ENCODE measurements at places on chromosomes 7 and 10. TPM values are rescaled to one million over a fixed set of nuclear protein-coding genes. Genes with fewer than 3 reads are reported as not detected.

Gene DNAH11
- total RNA-seq: 0.31 TPM

DNA sequence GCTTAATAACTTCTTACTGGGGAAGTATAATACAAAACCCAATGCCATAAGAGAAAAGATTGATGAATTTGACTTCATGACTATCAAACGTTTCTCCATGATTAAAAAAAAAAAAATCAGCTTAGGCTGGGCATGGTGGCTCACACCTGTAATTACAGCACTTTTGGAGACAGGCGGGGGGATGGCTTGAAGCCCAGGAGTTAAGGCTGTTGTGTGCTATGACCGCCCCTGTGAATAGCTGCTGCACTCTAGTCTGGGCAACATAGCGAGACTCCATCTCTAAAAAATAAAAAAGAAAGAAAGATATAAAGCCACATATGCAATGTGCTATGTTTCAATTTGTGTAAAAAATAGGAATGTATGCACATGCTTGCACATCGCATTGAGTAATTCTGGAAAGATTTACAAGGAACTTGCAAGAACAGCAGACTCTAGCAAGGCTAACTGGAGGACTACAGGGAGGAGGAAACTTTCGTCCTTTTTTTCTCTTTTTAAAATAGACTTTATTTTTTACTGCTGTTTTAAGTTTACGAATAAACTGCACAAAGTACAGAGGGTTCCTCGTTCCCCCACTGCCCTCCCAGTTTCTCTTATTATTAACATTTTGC is 10.3 kb upstream of the RARRES2 start:
- H3K27me3 ChIP-seq: no peaks in the 10 kb centered on the region
- no peak for DNase-seq
- H3K4me1 ChIP-seq: peaks cover 11% of the 10 kb centered on the region
- no peak overlapping the region for H3K27ac ChIP-seq
- H3K36me3 ChIP-seq: no peaks in the 10 kb centered on the region
- no peak overlapping the region for H3K4me3 ChIP-seq

Gene AKR1D1
- not detected for total RNA-seq

DNA sequence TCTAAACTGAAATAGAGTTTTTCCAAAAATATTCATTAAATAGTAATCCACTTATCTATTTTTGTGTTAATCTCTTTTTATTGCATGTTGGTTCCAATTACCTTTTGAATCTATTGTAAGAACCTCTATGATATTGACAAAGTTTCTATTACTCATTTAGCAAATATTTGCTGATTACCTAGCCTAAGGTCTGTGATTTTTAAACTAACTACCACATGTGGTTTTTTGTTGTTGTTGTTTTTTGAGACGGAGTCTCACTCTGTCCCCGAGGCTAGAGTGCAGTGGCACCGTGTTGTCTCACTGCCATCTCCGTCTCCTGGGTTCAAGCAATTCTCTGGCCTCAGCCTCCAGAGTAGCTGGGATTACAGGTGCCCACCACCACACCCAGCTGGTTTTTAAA is 2.0 kb upstream of the ASB13 start:
- no peak overlapping the region for H3K27ac ChIP-seq
- H3K36me3 ChIP-seq: no peaks in the 10 kb centered on the region
- H3K4me3 ChIP-seq: no peak overlapping the region
- H3K4me1 ChIP-seq: peaks cover 18% of the 10 kb centered on the region
- no peaks in the 10 kb centered on the region for H3K27me3 ChIP-seq

Gene C10orf67
- total RNA-seq: 0.31 TPM

DNA sequence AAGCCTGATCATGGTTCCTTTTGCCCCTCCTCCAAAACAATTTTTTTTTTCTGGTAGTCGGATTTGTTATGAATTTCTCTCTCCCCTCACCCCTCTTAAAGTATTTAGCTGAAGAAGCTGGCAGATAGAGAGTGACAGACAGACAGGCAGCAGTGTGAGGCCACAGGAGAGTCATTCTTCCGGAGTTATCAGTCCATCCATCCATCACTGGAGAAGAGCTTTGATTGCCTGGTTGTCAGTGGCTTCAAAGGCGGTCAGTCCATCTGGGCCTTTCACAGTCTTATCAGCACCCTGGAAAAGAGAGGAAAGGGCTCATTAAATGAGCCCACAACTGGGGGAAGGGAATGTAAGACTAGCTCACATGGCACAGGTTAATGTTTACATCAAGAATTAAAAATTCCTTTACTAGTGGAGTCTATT is 47.4 kb downstream of the MTPN start:
- H3K27me3 ChIP-seq: no peaks in the 10 kb centered on the region
- H3K4me3 ChIP-seq: no peak overlapping the region
- H3K27ac ChIP-seq: no peak overlapping the region
- H3K36me3 ChIP-seq: peaks cover 19% of the 10 kb centered on the region

Gene DNAJB6
- 90.7 TPM for total RNA-seq

GRCh38 chr7:149868623-149869290 is 5.0 kb upstream of the ATP6V0E2 start:
- DNase-seq: no peak
- H3K4me1 ChIP-seq: peaks cover 88% of the 10 kb centered on the region
- H3K27me3 ChIP-seq: no peaks in the 10 kb centered on the region
- peaks cover 13% of the 10 kb centered on the region for H3K36me3 ChIP-seq

GRCh38 chr10:3265088-3265487 is 92.5 kb upstream of the PITRM1 start:
- H3K4me1 ChIP-seq: peaks cover 2% of the 10 kb centered on the region
- no peaks in the 10 kb centered on the region for H3K36me3 ChIP-seq
- DNase-seq: no peak
- peaks cover 16% of the 10 kb centered on the region for H3K27me3 ChIP-seq

Gene AFAP1L2
- total RNA-seq: 1.2 TPM

Gene CCDC6
- 49.1 TPM for total RNA-seq

Gene TRIP6
- total RNA-seq: 25.9 TPM

DNA sequence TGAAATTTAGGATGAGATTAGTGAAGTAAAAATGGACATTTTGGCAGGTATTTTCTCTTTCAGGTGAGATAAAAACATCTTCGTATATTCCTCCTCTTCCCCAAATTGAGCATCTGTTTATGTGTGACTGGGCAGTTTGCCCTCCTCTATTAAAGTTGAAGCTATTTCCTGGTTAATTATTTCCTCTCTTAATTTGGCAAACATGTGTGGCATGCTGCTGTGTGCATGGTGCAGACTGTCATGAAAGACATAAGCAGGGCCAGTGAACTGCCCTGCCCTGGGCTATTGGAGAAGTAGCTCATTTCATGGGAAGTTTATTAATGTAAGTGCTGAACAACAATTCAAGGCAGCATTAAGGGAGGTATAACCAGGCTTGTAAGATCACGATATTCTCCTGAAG is 52.6 kb downstream of the EVX1 start:
- peaks cover 6% of the 10 kb centered on the region for H3K27me3 ChIP-seq
- DNase-seq: no peak
- no peaks in the 10 kb centered on the region for H3K4me1 ChIP-seq
- H3K4me3 ChIP-seq: no peak overlapping the region

DNA sequence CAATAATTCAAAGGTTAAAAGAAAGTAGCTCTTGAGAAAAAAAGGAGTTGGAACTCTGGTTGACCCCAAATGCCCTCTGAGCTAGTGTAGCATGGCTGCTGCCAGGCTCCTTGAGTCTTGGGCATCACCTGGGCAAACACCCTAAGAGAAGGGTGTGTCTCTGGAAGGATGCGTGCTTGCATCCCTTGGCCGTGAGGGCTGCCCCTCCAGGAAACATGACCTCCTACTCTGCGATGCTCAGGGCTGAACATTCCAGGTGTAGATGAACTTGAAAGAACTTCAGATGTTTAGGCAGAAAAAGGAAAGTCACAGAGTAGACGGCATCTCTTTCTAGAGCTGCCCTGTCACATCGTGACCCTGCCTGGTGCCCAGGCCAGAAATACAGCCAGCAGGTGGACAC is 189.4 kb upstream of the TCERG1L start:
- no peak overlapping the region for H3K27ac ChIP-seq
- no peaks in the 10 kb centered on the region for H3K4me1 ChIP-seq
- H3K4me3 ChIP-seq: no peak overlapping the region
- DNase-seq: no peak
- H3K36me3 ChIP-seq: peaks cover 2% of the 10 kb centered on the region

Gene SPAM1
- total RNA-seq: not detected

DNA sequence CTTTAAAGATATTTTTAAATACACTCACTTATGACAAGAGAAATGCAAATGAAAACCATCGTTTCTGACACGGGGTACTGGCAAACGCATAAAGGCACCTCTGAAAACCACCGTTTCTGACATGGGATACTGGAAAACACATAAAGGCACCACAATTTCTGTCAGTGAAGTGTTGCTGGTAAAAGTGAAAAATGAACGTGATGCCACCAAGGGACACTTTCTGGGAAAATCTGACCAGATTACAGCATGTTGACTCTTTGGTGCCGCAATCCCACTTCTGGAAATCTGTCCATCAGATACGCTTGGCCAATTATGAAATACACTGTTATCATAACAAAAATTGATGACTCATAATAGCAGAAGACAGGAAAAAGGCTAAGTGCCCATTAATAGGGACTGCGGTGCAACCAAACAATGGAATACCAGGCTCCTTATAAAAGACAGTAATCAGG is 131.7 kb downstream of the ZMYND11 start:
- no peaks in the 10 kb centered on the region for H3K36me3 ChIP-seq
- peaks cover 1% of the 10 kb centered on the region for H3K4me1 ChIP-seq
- no peaks in the 10 kb centered on the region for H3K27me3 ChIP-seq
- DNase-seq: no peak

Gene EVX1
- total RNA-seq: not detected

DNA sequence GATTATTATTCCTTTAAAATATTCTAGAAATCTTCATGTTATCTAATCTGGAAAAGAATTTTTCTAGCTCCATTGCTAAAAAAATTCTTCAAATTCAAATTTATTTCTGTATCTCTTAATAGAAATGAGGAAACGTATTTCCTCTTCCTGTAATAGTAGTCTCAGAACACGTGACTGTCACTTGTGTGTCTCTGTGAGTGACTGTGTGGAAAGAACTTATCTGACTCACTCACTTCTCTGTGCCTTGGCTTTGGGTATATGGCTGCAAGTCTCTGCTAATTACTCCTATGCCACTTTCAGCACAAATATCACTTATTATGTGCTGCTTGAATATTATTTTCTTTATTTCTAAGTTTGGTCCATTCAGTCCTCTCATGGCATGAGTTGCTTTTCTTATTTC is 132.7 kb downstream of the CNTNAP2 start:
- H3K27me3 ChIP-seq: no peaks in the 10 kb centered on the region
- no peak for DNase-seq
- H3K36me3 ChIP-seq: no peaks in the 10 kb centered on the region
- no peak overlapping the region for H3K27ac ChIP-seq
- no peak overlapping the region for H3K4me3 ChIP-seq

GRCh38 chr10:29956335-29956924 is 103.0 kb downstream of the JCAD start:
- DNase-seq: no peak
- H3K27ac ChIP-seq: no peak overlapping the region
- peaks cover 4% of the 10 kb centered on the region for H3K27me3 ChIP-seq

Gene GRM3
- total RNA-seq: not detected

DNA sequence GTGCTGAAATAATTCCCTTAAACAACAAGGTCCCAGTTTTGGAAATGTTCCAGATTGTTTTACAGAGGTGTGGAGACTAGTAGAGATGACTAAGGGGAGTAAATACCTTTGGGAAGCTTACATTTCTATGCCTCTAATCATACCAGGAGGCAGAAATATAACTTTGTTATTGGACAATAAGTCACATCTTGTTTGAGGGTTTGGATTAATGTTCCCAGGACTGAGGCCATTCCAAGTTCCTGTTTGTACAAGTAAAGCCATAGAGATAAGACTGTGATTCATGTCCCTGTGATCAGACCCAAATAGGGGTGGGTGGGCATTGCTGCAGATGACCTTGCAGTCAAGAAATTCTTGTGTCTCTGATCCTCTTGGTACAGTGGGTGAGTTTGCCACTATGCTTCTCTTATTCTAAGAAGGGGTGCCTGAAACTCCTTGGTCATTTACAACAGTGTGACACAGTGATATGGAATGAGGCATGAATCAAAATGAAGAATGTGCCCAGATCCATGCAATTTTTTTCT is 508.3 kb downstream of the SORCS3 start:
- H3K4me1 ChIP-seq: no peaks in the 10 kb centered on the region
- H3K27me3 ChIP-seq: no peaks in the 10 kb centered on the region
- no peak overlapping the region for H3K4me3 ChIP-seq
- no peak for DNase-seq

Gene ITGB8
- total RNA-seq: not detected

Gene PCDH15
- total RNA-seq: not detected

Gene MRM2
- 26.9 TPM for total RNA-seq

DNA sequence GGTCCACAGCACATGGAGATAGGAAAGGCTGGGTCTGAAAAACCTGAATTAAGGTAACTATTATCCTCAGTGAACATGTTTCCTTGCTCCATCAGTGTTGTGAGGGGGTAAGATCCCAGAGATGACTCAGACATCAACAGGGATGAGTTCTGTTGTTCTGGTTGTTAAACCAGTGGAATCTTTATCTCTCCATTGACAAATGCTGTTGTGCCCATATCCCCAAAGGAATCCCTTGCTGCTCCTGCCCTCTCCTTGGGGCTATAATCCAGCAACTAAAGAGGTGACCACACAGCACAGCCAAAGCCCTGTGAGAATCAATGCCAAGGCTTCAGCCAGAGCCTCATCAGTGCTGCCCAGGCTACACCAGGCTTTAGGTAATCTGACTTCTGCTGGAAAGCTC is 113.4 kb downstream of the JAZF1 start:
- H3K4me1 ChIP-seq: peaks cover 3% of the 10 kb centered on the region
- H3K27me3 ChIP-seq: no peaks in the 10 kb centered on the region
- H3K36me3 ChIP-seq: no peaks in the 10 kb centered on the region
- no peak overlapping the region for H3K27ac ChIP-seq

DNA sequence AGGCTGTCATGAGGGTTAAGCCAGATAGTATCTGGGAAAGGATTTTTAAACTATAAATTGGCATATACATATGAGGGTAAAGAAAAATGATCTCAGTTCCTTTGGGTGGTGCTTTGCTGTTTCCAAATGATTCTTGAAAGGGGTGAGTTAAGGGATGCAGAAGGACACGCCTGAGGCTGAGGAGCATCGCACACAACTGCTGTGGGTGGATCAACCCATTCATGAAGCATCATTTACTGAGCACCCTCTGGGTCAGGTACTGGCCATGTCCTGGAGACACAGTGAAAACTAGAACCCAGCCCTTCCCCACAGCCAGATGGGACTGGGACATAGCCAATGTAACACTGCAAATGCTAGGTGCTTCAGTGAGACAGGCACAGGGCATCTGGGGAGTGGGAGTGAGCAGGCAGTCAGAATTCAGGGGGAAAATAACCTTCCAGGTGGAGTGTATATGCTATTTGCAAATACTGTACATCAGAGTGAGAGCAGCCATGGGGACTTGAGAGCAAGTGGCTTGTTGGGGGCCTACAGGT is 112.1 kb downstream of the WDFY4 start:
- H3K4me3 ChIP-seq: no peak overlapping the region
- H3K4me1 ChIP-seq: peaks cover 17% of the 10 kb centered on the region
- peaks cover 5% of the 10 kb centered on the region for H3K36me3 ChIP-seq
- no peak overlapping the region for H3K27ac ChIP-seq
- no peak for DNase-seq
